ENCODE measurements at places on chromosomes 11 and 22.
A peak's percentile ranks its signal among the peaks of the same experiment; 100 is the strongest.

- no peak for DNase-seq
Observed at GRCh38 chr22:18118345-18118915, 7.8 kb downstream of the TUBA8 start.

GRCh38 chr22:27650572-27650971, 151.0 kb downstream of the MN1 start:
- DNase-seq = no peak

- DNase-seq = no peak
Observed at GRCh38 chr22:45324311-45324711, 14.6 kb downstream of the FAM118A start.

DNA sequence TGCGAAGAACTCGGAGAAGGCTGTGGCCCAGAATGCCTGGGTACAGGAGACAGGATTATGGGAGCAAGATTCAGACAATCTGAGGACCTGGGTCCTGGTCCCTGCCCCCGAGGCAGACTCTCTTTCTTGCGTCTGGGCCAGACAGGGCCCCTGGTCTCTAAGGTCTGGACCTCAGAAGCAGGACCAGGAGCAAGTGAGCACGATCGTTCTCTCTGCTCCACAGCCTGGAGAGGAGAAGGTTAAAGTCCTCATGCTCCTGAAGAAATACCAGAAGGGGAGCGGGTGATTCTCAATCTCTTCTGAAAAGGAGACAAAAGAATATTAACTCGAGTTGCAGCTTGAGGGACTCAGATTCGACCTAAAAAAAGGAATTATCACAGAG, 349.9 kb downstream of the CADM1 start:
- DNase-seq = no peak

GRCh38 chr11:86288776-86289507, 13.1 kb upstream of the HIKESHI start:
- DNase-seq = no peak

DNA sequence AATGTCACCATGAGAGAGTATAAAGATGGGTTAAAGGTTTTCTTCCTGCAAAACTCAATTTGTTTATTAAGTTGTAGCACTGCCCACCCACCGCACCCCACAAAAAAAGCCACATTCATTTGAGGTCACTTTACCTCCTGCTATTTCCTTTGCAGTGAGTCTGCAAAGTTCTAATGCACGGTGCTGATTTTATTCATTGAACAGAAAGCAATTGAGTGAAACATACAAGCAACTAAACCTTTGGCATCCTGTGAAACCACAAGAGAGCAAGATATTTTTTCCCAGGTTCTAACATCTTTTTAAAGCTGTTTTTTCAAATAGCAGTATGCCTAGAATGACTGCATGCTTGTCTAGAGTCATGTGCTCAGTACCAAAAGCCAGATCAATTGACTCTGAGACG, 39.0 kb downstream of the RRAS2 start:
- no peak for DNase-seq

DNA sequence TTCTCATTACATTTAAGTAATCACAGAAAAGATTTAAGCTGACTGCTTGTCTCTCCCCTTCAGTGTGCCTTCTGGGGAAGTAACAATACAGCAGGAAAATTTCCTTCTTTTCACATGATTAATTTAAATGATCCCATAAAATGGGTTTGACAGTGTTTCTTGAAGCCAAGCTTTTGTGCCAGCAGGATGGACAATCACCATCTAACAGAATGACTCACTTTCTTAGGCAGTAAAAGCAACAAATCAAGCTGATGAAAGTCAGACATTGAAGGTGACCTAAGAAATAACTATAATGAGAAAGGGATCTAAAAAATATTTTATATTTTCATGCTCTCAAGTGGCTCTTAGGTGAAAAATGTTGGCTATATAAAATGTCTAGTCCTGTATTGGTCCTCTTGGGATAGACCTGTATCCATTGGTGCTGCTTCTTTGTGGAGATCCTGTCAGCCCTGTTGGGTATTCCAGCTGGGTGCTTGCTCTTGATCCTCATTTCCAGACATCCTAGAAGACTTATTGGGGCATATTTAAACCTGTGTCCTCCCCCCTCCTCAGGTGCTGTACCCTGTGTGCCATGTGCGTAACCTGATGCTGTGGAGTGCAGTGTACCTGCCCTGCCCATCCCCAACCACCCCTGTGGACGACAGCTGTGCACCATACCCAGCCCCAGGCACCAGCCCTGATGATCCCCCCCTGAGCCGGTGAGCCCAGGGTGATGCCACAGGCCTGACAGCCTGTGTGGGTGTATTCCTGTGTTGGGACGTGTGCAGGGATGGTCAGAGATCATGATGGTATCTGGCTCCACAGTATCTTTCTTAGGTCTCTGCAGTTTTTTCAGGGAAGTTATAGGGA, 62.7 kb upstream of the HORMAD2 start:
- no peak for DNase-seq

GRCh38 chr11:11608783-11609232, 13.0 kb downstream of the GALNT18 start:
- peak; percentile 28 for DNase-seq

- peak; percentile 58 for DNase-seq
Observed at GRCh38 chr22:50201191-50202129, 649 bp downstream of the SELENOO start.

GRCh38 chr11:68004551-68005335, 846 bp upstream of the UNC93B1 start:
- DNase-seq = no peak

GRCh38 chr11:113350336-113351067, 36.1 kb downstream of the TTC12 start:
- DNase-seq = peak; percentile 31

GRCh38 chr11:60842668-60843600, 1.0 kb downstream of the CCDC86 start:
- peak; percentile 50 for DNase-seq

DNA sequence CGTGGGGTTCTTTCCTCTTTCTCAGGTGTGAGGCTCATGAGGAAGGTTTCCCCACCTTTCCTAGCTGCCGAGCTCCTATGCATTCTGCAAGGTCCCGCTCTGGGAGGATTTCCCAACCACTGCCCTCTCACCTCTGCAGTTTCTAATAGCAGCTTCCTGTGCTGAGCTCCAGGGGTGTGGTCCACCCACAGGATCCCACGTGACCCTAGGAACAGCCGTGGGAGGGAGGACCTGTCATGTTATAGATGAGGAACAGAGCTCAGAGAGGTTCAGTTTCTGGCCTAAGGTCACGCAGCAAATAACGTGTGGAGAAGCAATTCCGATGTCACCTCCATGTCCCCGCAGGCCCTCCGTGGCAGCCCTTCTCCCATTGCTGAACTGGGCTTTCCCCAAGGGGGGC, 38.5 kb downstream of the FLRT1 start:
- DNase-seq = no peak

- no peak for DNase-seq
Observed at GRCh38 chr22:19822301-19823117, 32.2 kb downstream of the GNB1L start.

- peak; percentile 26 for DNase-seq
Observed at GRCh38 chr22:23533328-23533762, 46.7 kb downstream of the IGLL1 start.

GRCh38 chr22:30347255-30347892, 9.3 kb downstream of the SF3A1 start:
- DNase-seq = no peak

- DNase-seq = no peak
Observed at GRCh38 chr11:17343257-17343656, 8.3 kb upstream of the NCR3LG1 start.

All from DMS53 (cell line).